Inflammatory macrophage (primary cell): ENCODE measurements at places on chromosomes 12 and 14.

- no peak for DNase-seq
Observed at GRCh38 chr14:95095996-95096395, 61.3 kb downstream of the DICER1 start.

DNA sequence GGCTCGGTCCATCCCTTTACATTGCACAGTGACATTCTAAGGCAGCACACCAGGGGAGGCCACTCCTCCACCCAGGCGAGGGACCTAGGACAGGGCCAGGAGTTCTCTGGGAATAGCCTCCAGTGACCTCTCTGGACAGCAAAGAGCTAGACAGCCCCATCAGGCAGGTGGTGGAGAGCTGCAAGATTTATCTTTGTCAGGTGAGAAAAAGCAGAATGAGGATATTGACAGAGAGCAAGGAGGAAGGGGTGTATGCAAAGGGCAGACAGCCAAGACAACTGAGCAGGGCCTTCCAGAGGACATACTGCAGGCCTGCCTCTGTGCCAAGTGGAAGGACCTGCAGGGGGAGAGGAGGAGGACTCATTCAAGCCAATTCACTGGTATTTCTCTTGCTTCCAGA lies 112.4 kb upstream of the MAX start:
- no peak for DNase-seq

DNA sequence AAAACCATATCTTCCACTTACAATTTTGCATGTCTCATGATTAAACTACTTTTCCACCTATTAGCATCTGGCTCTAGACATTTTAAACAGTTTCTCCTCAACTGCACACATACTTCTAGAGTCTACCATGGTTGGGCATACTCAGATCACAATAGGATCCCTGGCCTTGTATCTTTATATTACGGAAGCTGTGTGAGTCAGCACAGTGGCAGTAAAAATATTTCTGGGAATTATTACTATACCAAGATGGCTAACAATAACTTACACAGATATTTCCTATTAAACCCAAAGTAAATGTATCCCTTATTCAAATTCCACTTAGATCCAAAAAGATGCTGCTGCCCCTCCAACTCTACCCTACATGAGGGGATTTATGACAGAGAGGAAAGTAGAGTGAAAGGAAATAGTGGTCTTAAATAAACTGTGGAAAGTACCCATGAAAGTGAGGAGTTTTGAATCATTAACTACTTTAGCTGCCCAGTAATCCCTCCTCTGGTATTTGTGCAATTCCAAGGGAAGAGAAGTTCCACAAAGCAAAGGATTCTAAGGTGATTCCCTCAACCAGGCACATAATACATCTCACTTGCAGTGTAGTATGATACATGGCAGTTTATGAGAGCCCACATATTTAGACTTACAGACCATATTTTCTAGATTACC lies 14.0 kb upstream of the CPSF6 start:
- no peak for DNase-seq

DNA sequence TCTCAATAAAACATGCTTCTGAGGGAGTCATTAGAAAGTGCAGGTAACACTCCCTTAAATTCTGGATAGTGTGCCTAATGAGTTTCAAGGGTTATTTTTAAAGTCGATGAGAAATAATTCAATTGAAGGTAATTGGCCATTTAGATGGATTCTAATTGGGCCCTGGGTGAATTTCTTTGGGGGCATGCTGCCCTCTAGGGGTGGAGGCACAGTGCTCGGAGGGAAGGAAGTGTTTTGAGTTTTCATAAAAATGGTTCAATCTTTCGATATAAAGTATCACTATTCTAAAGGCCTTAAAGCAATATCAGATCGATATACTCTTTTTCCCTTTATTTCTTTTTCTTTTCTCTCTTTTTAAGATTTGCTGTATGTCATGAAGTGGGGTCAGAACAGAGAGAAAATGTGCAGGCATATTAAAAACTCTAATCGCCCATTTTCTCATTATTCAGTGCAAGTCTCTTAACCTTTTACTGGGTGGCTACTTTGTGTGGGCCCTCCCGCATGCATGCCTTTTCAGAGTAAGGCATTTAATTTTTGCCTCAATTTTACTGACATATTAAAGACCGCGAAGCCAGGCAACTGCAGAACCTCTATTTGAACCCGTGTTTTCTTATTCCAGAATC lies 25.5 kb downstream of the NKX2-8 start:
- no peak for DNase-seq

- no peak for DNase-seq
Observed at GRCh38 chr12:86331012-86331411, 74.8 kb upstream of the MGAT4C start.

GRCh38 chr12:54932691-54933090 lies 51.9 kb downstream of the TESPA1 start:
- DNase-seq, result no peak

GRCh38 chr12:24280056-24280842 lies 330.8 kb upstream of the SOX5 start:
- no peak for DNase-seq

DNA sequence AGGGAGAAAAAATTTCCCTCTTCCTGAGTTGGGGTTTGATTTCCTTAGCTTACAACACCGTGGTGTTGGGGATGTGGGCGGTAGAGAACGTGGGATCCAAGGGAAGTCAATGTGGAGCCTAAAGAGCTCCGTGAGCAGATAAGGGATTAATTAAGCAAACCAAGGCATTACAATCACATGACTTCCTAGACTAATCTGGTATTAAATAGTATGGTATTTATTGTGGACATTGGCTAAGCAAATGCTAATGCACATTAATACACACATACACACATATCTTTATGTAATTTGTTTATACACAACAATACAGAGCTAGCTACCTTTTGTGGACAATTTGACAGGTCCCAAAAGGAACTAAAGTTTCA lies 791 bp upstream of the RNF41 start:
- DNase-seq, result peak; percentile 24

DNA sequence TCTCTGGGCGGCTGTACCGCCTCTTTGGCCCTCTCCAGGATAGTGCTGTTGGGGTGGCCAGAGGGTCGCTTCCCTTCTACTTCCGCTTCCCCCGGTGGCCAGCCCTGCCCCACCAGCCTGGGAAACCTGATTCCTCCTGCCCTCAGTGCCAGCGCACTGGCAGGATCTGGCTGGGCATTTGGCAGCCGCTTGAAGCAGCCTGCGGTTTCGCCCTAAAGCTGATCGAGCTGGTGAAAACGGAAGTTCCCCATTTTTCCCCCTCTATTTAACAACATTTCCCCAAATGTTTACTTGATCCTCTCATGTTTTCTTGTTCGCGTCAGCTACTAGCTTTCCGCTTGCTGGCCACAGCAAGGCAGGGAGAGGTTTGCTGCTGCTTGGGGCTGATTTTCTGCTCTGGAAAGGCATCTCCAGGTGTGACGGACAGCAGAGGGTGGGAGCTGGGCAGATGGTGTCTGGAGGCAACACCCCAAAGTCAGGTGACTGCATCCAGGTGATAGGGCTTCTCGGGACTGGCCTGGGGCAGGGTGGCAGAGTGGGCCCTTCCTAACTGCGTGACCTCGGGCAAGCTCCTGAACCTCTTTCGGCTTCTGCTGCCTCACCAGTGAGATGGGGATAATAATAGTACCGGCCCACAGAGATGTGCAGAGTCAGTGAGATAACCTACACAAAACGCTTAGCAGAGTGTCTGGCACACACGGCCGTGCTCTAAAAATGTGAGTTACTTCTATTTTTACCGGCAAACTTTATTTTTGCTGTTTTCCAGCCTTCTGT lies 53.1 kb downstream of the TSPAN9 start:
- peak; percentile 40 for DNase-seq

- DNase-seq, result no peak
Observed at GRCh38 chr12:95316798-95317197, 99.2 kb downstream of the VEZT start.

GRCh38 chr12:111182382-111182781 lies 186.5 kb downstream of the PHETA1 start:
- no peak for DNase-seq

DNA sequence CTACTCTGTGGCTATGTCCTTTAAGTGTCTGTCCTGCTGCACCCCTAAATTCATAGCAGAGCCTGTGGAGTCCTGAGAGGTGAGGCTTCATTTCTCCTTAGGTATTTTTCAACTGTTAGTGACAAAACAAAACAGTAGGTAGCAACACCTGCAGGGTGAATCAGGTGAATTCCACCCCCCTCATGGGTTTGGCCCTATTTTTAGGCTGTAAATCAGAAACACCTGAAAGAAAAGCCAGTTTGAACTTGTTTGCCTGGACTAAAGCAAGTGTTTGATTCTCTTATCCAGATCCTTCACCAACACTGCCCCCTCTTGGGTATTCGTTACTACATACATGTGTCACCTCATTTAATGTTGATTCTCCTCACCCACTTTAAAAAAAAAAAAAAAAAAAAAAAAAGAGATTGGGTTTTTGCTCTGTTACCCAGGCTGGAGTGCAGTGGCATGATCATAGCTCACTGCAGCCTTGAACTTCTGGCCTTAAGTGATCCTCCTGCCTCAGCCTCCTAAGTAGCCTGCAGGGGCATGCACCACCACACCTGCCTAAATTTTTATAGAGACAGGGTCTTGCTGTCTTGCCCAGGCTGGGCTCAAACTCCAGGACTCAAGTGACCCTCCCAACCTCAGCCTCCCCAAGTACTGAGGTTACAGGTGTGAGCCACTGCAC lies 10.3 kb downstream of the TBPL2 start:
- peak; percentile 45 for DNase-seq

GRCh38 chr14:65308536-65308935 lies 104.0 kb upstream of the FUT8 start:
- DNase-seq, result no peak

DNA sequence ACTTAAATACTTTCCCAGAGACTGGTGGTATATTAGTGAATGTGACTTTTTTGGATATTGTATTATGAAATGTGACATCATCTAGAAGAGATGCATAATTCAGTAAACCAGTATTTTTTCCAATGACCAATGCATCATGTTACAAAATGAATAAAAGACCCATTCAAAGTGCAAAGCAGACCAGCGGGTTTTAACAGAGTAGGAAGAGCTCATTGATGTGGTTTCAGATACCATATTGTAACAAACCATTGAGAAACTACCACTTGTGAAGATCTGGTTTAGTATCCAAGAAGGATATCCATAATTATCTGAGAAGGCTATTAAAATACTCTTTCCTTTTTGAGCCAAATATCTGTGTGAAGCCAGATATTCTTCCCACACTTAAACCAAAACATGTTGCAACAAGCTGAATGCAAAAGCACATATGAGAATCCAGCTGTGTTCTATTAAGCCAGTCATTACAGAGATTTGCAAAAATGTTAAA lies 47.7 kb downstream of the MVK start:
- peak; percentile 9 for DNase-seq

DNA sequence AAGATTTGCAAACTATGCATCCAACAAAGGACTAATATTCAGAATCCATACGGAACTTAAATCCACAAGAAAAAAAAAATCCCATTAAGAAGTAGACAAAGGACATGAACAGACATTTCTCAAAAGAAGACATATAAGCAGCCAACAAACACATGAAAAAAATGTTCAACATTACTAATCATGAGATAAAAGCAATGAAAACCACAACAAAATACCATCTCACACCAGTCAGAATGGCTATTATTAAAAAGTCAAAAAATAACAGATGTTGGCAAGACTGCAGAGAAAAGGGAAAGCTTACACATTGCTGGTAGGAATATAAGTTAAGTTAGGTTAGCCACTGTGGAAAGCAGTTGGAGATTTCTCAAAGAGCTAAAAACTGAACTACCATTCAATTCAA lies 16.2 kb downstream of the CDK17 start:
- no peak for DNase-seq

DNA sequence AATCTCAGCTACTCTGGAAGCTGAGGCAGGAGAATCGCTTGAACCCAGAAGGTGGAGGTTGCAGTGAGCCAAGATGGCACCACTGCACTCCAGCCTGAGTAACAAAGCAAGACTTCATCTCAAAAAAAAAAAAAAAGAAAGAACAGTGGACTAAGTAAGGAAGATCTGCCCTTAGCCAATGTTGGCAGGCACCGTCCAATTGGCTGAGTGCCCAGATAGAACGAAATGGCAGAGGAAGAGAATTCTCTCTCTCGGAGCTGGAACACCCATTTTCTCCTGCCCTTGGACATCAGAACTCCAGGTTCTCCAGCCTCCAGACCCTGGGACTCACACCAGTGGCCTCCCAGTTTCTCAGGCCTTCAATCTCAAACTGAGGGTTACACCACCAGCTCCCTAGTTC lies 49.9 kb downstream of the ESR2 start:
- DNase-seq, result no peak

DNA sequence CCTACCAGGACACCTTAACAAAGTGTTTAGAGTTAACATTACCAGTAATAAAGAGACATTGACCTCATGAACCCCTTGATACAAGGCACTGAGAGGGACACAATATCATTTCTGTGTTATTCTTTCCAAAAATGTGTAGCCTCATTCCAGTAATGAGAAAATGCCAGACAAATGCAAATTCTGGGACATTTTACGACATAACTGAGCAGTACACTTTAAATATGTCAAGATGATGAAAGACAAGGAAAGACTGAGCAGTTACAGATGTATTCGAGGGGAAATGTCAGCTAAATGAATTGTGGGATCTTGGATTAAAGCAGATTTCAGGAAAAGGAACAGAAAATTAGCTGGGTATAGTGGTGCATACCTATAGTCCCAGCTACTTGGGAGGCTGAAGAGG lies 255.6 kb downstream of the ERC1 start:
- no peak for DNase-seq

DNA sequence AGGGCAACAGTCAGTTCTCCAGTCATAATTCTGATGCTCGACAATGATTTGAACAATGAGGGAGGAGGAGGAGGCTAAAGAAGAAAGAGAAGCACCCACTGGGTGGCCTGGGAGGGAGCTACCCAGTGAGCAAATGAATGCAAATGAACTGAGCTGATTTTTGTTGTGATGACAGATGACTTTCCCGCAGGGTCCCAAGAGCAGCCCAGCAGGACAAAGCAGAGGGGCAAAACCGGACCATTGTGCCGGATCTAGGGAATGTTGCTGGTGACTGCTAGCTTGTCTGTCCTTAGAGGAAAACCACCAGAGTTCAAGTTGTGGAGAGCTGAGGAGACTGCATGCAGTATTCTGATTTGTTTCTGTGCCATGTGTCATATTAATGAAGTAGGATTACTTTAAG lies 162.8 kb downstream of the MON2 start:
- no peak for DNase-seq

- no peak for DNase-seq
Observed at GRCh38 chr12:61487728-61488127, 772.5 kb upstream of the USP15 start.

- peak; percentile 41 for DNase-seq
Observed at GRCh38 chr14:106605548-106606448, 1079.4 kb downstream of the TMEM121 start.
